ENCODE measurements at places on chromosomes 16 and 17.
A peak's percentile ranks its signal among the peaks of the same experiment; 100 is the strongest.

DNA sequence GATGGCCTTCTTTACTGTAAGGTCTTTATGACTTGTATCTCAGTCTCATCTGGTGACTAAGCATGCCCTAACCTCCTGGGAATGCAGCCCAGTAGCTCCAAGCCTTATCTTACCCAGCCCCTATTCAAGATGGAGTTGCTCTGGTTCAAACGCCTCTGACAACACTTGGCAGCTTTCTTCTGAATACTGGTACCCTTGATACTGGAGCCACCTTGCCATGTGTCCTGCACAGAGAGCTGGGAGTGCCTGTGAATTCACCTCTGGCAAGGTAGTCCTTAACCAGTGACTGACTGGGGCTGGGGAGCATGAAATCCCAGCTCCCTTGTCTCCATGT, 17.2 kb downstream of the NUDT7 start:
- no peak for DNase-seq

GRCh38 chr17:79005063-79005861, 4.3 kb downstream of the CANT1 start:
- no peak for DNase-seq

DNA sequence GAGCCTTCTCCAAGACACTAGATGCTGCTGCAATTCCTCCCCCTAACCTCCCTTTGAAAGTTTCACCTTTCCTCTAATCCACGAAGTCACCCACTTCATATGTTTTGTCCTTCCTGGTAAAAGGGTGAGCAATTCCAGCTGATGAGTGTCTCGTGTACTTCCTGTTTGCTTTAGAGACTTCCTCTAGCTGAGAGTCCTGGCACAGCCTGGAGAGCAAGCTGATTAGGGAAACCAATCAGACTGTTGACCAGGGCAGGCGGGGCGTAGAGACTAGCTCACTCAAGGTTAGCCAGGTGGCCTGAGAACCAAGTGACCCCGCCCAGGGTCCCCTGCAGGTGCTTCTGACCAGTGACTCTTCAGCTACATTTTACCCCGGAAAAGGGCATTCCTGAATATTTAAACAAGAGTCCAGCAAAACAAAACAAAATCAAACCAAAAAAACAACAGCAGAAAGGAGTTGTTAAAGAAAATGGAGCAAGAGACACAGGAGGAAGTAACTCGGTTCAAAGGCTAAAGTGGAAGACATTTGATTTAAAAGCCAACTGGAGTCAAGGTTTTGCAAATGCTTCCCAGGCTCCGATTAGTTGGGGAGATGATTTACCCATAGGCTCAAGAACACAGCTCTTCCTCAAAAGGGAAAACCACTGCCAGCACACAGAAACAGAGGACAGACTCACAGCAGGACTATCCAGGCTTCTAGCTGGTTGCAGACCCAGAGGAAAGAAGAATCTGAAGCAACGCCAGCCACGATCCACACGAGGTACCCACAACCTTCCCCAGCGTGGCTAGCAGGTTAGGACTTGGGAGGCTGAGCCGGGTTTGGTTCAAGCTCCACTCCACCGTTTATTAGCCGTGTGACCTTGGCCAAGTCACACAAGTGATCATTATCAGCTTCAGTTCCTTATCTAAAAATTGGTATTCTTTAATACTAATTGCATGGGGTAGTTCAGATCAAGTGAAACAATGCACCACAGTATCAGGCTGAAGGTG, 13.4 kb downstream of the HSPB9 start:
- DNase-seq, result no peak

DNA sequence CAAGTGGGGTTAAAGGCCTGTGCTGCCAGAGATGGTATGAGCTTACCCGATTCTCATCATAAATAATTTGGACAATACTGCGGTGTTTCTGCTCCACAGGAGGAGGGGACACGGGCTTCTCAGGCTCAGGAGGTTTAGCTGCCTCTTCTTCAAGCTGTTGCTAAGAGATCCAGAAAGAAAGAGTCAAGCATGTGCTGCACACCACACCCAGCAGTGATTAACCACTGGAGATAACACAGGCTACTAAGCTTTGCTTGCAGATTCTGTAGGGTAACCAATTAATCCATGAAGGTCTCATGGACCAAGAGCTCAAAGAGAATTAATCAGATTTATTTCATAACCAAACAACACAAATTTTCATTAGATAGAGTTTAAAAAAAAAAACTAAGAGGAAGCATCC, 56.6 kb downstream of the NCOR1 start:
- no peak for DNase-seq

DNA sequence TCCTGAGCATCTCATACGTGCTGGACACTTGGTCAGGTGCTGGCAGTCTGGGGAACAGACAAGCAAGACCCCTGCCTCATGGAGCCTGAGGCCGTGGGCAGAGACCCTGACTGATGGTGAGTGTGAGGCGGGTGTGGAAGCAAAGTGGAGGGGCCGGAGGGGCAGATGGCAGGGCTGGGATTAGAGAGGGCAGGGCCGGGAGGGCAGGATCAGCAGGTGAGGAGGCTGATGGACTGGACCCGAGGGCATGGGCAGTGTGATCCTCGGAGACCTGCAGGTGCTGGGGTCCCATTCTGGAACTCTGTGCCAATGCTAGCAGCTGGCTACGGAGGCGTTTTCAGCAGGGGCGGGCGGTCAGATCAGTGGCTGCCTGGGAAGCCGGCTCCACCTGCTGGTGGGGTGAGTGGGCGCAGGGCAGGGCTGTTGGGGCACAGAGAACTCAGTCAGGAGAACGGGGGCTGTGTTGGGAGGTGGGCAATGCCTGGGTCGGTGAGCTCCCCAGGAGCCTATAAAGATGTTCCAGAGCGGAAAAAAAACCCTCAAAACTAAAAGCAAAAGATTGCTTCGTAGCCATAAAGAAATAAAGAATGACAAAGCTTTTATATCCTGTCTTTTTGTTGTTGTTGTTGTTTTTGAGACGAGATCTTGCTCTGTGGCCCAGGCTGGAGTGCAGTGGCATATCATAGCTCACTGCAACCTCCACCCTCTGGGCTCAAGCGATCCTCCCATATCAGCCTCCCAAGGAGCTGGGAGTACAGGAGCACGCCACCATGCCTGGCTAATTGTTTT, 8.9 kb upstream of the C16orf74 start:
- DNase-seq, result no peak

DNA sequence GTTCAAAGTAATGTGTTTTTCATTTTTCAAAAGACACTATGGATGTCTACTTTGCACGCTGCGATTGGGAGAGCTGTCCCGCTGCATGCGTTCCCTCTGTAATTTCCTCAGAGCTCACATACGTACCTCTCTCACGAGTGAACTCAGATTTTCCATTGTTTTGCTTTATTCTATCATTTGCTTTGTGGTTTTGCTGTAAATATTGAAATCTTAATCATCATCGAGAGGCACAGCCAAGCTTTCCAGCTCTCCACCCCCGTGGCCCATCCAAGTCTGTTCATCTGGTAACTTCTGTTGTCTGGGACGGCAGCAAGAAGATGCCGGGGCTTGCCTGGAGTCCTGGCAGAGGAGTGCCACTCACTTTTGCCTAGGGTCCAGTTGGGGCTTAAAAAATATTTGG, 21.1 kb downstream of the TMC6 start:
- no peak for DNase-seq

GRCh38 chr17:4834681-4835020, 1.5 kb downstream of the MINK1 start:
- DNase-seq, result no peak

DNA sequence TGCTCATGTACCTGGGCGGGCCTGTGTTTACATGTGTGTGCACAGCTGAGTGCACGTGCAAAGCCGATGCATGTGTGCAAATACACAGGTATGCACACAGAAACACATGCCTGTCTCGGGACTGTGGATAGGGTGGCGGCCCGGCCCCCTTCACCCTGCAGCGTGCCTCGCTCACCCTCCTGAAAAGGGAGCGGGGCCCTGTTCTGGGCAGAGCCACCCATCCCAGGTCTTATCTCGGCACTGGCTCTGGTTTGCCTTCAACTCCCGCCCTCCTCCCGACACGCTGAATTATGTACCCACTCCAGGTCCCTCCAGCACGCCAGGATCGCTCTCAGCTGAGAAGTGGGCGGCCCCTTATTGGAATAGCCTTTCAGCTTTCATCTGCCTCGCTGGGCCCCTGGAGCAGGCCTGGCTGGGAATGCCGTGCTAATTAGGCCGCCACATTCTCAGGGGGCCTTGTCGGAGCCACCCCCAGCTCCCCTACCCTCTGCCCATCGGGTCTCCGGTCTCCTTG, 77.8 kb downstream of the RTN4RL1 start:
- DNase-seq, result no peak

DNA sequence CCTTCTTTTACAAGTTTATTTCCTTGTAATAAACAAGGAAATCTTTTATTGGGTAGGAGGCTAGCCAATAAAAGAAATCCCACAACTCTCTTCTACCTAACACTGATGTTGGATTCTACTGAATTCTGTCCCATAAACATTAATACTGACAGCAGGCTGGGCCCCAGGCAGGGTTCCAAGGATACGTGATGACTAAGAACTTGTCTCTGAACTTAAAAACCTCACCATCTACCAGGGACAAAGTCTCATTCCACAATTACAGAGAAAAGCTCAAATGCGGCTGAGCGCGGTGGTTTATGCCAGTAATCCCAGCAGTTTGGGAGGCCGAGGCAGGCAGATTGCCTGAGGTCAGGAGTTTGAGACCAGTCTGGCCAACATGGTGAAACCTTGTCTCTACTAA, 64.9 kb downstream of the ARHGAP17 start:
- DNase-seq, result no peak

- no peak for DNase-seq
Measured at GRCh38 chr17:70327279-70327678, 157.9 kb downstream of the KCNJ2 start.

DNA sequence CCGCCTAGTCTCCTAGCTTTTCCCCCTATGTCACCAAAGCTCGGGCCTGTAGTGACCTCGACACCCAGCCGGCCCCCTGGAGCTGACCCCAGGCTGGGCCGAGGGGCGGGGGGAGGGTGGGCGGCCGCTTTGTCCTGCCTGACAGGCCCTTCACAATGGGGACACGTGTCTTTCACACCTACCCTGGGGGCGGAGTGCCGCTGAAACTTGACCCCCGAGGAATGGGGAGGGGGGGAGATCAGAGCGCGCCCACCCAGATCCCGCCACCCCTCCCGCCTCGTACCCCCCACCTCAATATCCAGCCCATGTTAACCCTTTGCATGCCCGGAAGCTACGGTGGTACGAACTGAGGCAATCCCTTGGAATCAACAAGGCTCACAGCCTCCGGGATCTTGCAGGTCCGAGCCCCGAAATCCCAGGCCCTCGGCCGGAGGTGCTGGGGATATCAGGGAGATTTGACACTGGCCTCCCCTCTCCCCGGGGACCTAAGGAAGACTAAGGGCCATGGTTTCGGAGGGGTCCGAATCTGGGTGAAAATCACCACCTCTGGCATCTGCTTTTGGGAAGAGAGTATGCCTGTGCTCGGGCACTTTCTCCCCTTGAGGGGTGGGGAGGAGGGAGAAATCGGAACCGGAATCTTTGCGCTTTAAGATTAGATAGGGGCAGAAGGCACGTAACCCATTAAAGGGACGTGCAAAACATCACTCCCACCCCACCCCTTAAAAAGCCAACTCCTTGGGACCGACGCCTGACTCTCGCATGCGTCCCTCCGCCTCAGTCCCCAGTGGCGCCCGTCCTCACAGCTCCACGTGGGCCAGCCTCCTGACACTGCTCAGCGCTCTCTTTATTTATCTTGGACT, 2.6 kb downstream of the NOG start:
- no peak for DNase-seq

- DNase-seq, result peak; percentile 87
Measured at GRCh38 chr16:29995324-29995910, at the start of gene HIRIP3. Gene HIRIP3 (minus strand): TSS chr16:29995617. CDS start chr16:29995605, 12 bp downstream.

GRCh38 chr16:3485821-3486505, 9.3 kb downstream of the C16orf90 start:
- DNase-seq, result no peak

- no peak for DNase-seq
Measured at GRCh38 chr17:42704490-42704836, 22.1 kb downstream of the CNTNAP1 start.

- DNase-seq, result peak; percentile 21
Measured at GRCh38 chr17:59914274-59914854, 21.4 kb downstream of the RPS6KB1 start.

GRCh38 chr17:17237026-17237799, at the start of gene FLCN:
Gene FLCN (minus strand): TSS chr17:17237168. CDS start chr17:17228137, 9,031 bp downstream.
- peak; percentile 89 for DNase-seq

- DNase-seq, result no peak
Measured at GRCh38 chr16:1293921-1294656, 15.3 kb upstream of the UBE2I start.

DNA sequence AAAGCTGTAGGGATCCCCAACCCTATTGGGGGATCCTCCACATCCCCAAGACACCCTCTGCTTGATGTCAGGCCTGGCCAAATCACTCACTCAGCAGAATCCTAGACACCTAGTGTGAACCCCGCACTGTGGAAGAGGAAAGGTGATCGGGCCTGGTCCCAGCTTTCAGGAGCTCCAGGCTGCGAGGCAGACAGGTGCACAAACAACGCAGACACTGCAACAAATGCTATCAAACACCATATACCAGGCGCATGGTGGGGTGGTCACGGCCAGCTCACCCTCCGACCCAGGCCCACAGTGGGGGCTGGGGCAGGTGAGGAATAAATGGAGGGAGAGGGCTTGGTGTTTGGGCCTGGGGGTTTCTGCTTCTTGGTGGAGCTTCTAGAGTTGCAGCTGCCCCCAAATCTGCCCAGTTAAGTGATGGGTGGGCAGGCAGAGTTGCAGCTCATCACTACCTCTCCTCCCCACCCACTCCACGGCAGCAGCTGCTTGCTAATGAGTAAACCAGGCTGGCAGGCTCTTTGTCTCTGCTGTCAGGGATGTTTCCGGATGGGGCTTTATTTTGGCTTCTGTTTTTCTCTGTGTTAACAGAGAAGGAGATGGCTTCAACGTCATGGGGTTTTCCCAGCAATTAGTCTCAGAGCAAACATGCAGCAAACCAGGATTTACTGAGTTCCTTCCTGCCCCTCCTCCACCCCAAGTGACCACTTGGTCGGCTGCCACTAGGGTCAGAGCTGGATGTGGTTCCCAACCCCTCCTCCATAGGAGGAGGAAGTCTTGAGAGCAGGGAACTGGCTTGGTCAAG, 46.6 kb downstream of the PECAM1 start:
- peak; percentile 13 for DNase-seq

- no peak for DNase-seq
Measured at GRCh38 chr17:3710951-3711383, 12.7 kb upstream of the HASPIN start.

DNA sequence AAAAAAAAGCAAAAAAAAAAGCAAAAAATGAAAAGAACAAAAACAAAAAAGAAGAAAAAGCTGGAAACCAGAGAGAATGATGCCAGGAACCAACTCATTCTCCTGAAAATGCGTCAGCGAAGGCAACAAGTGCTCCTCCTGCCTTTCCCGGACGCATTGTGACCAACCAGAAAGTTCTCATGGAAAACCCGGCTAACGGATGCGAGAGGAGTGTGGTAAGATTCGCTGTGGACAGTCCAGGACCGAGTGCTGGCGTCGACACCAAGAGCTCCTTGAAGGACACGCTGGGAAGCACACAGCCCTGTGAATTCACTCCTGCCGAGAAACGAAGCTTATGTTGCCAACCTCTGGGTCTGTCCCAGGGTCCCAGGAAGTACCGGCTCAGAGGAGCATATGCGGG, 43.4 kb downstream of the METRNL start:
- no peak for DNase-seq

GRCh38 chr17:8382052-8382879, 727 bp downstream of the RPL26 start:
- DNase-seq, result no peak

- DNase-seq, result no peak
Measured at GRCh38 chr16:10637337-10638037, 57.1 kb upstream of the EMP2 start.

GRCh38 chr16:53105565-53105964, 50.8 kb downstream of the CHD9 start:
- DNase-seq, result no peak

- DNase-seq, result peak; percentile 65
Measured at GRCh38 chr16:51137097-51137496, 14.0 kb downstream of the SALL1 start.

- DNase-seq, result no peak
Measured at GRCh38 chr17:48726916-48727286, 1.6 kb downstream of the HOXB13 start.

Data from midbrain (tissue), 1 donor.